ENCODE measurements at places on chromosomes 1 and 21. TPM values are rescaled to one million over a fixed set of nuclear protein-coding genes. Genes with fewer than 3 reads are reported as not detected.

KCNK1 gene
- 25.4 TPM for total RNA-seq

ZNF697 gene
- total RNA-seq, result 8.8 TPM

DNA sequence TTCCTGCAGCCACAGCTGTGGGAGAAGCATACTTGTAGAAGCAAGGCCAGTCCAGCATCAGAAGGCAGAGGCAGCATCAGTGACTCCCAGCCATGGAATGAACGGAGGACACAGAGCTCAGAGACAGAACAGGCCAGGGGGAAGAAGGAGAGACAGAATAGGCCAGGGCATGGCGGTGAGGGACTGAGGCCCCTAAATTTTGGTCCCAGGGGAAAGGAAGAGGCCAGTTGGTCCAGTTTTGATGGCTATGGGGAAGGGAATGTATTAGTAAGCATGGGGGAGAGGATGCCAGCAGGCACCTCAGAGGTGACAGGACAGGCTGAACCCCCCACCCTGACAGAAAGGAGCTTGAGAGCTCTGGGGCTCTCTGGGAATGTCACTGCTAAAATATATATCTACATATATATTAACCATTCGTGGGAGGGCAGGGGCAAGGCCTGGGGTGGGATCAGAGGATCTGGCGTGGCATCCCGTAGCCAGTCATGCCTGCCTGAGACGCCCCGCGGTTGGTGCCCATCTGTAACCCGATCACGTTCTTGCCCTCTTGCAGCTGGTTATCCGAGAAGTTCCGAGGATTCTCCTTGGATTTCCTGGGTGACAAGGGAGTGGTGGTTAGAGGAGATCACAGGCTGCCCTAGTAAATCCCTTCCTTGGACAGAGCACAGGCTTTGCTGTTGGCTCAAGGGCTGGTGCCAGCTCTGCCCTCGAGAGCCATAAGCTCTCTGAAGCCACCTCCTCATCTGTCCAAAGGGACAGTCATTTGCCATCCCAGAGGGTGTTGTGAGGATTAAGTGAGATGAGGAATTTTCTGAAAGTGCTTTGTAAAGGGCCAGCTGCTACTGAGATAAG, 6.7 kb downstream of the TAGLN2 start:
- no peak for DNase-seq

GRCh38 chr1:44636083-44636687, 38.1 kb downstream of the TMEM53 start:
- no peak for DNase-seq

DNA sequence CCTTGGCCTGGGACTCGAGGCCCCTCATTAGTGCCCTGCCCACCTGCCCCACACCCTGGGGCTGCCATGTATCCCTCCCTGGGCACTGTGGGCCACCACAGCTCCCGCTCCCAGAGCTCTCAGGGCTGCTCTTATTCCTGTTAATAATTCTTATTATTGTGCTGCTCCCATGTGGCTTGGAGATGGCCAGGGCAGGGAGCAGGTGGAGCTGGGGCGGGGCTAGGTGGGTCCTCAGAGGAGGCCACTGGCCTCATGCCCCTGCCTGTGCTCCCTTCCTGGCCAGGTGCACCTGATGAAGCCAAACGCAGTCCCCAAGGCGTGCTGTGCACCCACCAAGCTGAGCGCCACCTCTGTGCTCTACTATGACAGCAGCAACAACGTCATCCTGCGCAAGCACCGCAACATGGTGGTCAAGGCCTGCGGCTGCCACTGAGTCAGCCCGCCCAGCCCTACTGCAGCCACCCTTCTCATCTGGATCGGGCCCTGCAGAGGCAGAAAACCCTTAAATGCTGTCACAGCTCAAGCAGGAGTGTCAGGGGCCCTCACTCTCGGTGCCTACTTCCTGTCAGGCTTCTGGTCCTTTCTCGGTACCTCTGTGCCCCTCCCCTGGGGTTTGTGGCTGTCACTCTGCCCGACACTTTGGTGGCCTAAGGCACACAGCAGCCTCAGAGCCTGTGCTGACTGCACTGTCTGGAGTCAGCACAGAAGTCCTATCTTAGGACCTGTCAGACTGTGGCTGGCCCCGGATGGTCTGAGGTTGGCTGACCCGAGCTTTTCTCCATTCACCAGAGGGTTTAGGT, 34.1 kb downstream of the BMP8A start:
- no peak for DNase-seq

TSPEAR gene
- total RNA-seq, result 0.65 TPM

INKA2 gene
- total RNA-seq, result 28.5 TPM

GRCh38 chr1:194069168-194069830, 882.9 kb upstream of the B3GALT2 start:
- DNase-seq, result peak; percentile 74

DNA sequence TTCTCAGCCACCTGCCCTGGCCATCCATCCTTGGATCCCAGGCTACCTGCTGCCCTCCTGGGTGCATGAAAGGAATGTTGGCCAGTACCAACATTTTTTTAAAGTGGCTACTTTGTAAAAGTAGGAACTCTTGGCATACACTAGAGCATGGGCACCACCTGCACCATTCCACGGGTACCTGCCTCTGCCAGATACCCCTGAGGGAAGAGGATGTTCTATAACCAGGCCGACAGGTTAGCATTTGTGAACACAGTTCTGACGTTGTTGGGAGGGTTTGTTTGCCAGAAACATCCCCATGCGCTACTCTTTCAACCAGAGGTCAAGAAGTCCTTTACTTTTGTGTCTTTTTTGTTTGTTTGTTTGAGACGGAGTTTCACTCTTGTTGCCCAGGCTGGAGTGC, 43.0 kb downstream of the EVA1C start:
- DNase-seq, result no peak

OR2T33 gene
- not detected for total RNA-seq

DAB1 gene
- total RNA-seq, result 9.0 TPM
